Esophagus squamous epithelium (tissue), 5 donors: ENCODE measurements at places on chromosomes 6 and 20.

DNA sequence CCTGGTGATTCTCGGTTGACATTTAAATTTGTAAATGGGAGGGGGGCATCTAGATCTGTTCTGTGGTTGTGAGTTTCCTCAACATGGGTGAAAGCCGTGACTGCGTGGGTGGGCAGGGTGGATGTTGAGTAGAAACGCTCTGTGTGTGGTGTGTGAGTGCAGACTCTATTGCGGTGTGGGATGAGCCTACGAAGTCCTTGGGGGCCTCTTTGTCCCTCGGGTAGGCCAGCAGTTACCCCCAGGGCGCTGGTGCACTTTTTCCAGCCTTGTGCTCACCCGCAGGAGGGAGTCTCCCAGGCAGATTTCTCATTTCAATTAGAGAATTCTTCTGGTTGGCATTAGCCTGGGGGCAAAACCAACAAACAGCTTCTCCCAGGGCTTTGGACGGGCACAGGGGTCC, 10.6 kb downstream of the TOX2 start:
- no peak for DNase-seq

- no peak for DNase-seq
These were observed 12.7 kb downstream of the DPPA5 start for GRCh38 chr6:73341335-73341734.

GRCh38 chr20:21380711-21381110, 16.6 kb downstream of the NKX2-4 start:
- DNase-seq = no peak

- DNase-seq = no peak
These were observed 113.7 kb downstream of the CLIC5 start for GRCh38 chr6:45901767-45902650.

DNA sequence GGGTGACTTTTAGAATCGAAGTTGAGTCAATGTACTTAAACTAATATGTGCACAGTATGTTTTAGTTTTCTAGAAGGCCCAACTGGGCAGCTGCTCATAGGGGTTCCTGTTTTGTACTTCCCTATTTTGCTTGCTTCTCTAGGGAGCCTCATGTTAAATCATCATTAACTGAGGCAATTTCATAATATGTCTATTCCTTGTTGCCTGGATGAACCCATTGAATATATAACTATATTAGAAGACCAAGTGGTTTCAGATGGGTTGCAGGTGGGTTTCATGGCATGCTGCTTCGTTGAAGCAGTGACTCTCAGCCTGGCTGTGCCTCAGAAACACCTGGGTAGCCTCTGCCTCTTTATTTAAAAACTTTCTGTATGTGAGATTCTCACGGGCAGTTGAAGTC, 22.2 kb downstream of the CARMIL1 start:
- no peak for DNase-seq

DNA sequence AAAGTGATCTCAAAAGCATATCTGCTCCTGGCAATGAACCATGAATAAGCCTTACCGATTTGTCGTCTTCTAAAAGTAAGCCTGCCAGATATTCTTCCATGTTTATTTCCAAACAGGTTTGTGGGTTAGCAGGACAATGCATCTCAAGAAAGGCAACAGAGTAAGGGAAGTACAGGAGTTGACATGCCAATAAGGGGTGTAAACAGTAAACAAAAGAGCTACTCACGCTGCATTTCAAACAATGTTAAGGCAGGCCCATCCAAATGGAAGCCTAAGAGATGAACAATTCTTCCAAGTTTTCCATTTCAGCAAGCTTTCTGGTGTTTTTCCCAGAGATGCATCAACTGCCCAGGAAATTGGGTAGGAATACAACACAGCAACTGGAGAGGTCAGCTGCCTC, 27.8 kb upstream of the CRIP3 start:
- no peak for DNase-seq

DNA sequence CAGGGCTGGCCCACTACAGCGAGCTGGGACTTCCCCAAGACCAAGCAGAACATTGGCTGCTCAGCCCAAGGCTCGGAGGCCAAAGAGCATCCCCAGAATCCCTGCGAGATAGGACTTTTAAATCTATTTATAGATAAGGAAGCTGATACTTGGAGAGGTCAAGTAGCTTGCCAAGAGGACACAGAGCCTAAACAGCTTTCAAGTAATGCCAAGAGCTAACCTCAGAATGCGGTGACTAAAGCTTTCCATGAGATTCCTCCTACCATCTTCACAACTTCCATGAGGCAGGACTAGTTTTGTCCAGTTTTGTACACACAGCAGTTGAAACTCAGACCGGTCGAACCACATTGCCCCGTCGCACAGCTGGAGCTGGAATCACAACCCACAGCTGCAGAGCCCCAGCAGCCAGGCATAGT, 168.1 kb upstream of the TOP1 start:
- DNase-seq = no peak

- no peak for DNase-seq
These were observed 141.6 kb upstream of the SHLD1 start for GRCh38 chr20:5608442-5609161.

GRCh38 chr6:74574794-74575193, 631.1 kb downstream of the COL12A1 start:
- DNase-seq = no peak

- DNase-seq = no peak
These were observed 2.7 kb downstream of the BMP2 start for GRCh38 chr20:6769903-6770785.

- no peak for DNase-seq
These were observed 1.2 kb upstream of the SRC start for GRCh38 chr20:37344506-37345338.

DNA sequence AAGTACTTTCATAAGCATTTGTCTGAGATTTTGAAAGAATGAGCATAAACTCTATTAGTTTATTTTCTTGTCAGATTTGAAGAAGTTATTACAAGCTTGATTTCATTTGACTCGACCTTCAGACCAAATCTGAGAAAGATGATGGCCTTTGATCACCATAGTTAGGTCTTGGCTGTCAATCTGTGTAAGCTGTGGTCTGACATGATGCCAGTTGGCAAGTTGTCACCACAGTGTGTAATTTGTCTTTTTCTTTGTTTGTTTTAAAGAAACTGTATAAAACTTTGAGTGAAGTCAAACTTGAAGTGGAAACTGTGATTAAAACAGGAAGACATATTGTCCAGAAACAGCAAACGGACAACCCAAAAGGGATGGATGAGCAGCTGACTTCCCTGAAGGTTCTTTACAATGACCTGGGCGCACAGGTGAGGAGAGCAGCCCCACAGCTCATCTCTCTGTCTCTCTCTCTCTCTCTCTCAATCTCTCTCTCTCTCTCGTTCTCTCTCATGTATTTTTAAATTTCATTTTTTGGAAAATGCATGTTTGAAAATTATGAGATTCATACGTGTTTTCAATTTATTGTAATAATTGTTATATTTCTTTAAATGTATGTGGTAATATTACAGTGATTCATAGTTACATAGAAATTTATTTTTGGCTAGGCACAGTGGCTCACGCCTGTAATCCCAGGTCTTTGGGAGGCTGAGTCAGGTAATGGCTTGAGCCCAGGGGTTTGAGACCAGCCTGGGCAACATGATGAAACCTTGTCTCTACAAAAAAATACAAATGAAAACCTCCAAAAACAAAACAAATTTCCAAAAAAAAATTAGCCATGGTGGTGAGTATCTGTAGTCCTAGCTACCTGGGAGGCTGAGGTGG, 208.1 kb downstream of the UTRN start:
- DNase-seq = no peak

DNA sequence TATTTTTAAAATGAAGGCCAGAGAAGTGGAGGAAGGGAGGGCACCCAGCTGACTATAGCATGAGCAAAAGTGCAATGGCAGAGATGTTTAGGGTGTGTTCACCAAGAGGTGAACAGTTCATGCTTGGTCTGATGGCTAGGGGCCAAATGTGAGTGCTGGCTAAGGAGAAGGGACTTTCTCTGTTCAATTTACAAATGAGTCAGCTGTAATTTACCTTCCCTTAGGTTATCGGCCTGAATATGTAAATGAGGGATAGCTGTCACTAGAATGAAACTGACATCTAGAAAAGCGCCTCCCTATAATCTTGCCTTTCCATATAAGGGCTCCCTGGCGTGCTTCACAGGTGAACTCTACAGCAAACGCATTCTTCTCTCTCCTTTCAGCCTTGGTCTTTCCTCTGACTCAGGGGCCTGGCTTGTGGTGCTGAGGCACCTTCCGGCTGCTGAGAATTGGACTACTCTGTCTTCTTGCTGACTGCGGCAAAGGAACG, 114.7 kb upstream of the BACH2 start:
- DNase-seq = no peak

GRCh38 chr6:148398244-148398643, 55.6 kb downstream of the SASH1 start:
- no peak for DNase-seq

- no peak for DNase-seq
These were observed 116.6 kb downstream of the PTPRK start for GRCh38 chr6:128403618-128404444.

DNA sequence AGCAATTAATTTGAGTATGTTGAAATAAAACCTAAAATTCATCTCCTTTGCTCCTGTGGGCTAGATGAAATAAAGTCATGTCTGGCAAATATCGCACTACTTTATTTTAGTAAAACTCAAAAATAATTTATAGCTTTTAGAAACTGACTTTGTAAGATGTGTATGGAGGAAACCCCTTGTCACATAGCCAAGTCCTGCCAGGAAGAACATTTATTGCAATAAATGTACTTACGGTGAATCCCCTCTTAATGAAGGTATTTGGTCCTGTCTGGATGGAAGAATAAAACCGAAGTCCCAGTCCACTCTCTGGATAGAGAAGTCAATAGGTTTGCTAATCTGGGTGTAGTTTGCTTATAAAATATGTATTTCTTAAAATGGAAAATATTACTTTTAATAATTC, 1226.8 kb upstream of the MAP3K7 start:
- no peak for DNase-seq

GRCh38 chr6:52362443-52363227, 684 bp downstream of the PAQR8 start:
- DNase-seq = no peak

DNA sequence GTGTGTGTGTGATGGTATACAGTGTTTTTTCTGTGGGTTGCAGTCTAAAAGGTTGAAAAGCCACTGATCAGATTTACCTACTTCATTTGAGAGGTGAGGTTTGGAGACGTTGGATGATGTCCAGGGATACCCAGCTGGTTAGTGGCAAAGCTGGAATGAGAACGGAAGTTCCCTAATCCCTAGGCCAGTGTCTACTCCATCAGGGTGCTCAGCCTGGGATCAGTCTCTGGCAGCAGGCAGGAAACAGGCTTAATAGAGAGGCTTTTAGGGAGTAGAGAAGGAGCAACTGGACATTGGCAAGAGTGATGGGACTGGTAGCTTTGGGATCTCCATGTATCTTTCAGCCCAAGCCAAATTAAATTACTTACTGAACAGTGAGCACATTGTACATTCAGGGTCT, 80.7 kb downstream of the C6orf52 start:
- DNase-seq = no peak

DNA sequence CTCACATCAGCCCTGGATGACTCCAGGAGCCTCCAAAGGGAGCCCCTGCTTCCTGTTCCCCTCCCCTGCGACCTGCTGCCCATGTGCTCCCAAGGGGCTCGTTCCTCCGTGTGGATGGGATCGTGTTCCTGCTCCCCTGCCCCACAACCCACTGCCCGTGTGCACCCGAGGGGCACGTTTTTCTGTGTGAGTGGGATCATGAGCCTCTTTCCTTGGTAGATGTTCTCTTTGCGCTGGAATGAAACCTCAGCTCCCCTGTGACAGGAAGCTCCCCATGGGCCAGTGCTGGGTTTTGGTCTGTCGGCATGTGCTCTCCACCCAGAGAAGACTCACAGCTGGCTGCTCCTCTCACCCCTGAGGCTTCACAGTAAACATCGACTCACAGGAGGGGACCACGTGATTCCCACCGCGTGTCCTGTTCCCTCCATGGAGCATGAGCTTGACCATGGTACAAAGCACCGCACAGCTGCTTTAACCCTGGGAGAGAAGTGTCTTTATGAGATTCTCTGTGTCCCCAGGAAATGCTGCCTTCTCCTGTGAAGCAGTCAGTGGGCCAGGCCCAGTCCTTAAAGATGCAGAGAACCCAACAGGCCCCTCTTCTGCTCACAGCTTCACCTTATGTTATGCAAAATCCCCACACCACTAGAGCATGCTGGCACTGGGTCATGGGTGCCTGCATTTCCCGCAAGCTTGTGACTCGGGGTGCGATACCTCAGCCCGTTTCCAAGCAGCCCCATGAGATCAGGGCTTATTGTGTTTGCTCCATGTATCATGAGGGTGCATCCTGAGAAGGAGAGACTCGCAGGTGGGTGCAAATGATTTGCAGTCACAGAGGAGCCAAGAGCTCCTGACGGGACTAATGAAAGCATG, 215.1 kb downstream of the ERMARD start:
- DNase-seq = no peak

DNA sequence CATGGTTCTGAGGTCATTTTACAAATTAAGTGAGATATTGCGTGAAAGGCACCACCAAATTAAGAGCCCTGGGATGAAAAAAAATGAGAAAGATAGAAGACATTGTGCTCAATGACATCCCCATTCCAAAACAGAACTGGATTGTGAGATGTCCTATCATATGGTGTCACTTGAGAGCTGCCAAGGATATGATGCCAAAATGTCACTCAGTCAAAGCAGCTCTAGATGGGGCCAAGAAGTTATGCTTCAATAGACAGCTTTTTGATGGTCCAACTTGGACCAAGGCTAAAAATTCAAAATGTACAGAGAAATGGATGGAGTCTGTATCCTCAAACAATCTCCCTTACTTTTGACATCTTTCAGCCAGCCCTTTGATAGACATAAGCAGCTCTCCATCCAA, 180.8 kb downstream of the UST start:
- no peak for DNase-seq

- DNase-seq = no peak
These were observed 144.3 kb upstream of the PRDM1 start for GRCh38 chr6:105941621-105942412.

DNA sequence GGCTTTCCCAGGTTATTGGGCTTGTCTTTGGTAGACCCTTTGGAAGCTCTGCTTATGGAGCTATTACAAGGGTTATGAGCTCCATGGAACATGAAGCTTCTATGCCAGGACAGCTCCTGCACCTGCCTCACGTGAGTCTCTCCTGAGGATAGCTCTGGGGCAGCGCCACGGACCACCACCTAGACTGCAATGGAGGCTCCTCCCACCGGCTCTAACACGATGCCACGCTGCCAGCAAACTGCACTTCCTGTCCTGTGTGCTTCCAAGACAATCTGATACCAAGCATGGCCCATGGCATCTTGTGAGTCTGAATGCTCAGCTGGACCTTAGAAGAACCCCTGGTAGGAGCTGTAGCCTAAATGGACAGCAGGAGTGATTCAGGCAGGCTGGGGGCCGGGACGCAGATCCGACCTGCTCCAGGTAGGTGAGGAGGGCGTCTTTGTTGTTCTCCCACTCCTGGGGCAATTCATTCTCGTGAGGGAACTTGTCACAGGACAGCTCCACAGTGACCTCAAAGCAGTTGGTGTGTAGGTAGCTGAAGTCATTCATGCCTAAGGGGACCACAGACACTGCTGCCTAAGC, 5.5 kb downstream of the CPXM1 start:
- no peak for DNase-seq
